ENCODE measurements at places on chromosomes 12 and 14.

DNA sequence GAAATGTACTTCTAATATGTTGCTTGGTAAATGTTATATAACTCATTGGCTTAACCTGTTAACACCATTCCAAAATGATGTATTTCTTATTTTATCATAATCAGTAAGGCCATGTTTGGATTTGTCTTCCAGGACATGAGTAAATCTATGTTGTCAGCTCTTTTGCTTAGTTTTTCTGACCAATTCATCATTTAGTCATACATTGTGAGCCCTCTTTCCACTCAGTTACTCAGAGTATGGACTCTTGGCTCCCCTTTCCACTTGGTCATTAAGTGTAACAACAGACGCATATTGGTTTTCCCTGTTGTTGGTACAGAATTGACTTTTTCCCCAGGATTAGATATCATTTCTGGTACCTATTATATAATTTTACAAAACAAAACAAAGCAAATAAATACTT, 9.0 kb upstream of the CLEC4D start:
- no peak for DNase-seq

- no peak for DNase-seq
Observed at GRCh38 chr12:25591144-25591543, 38.1 kb upstream of the LMNTD1 start.

GRCh38 chr12:5456030-5456429, 24.1 kb downstream of the NTF3 start:
- no peak for DNase-seq

GRCh38 chr12:22333713-22334409, 646 bp downstream of the ST8SIA1 start:
- no peak for DNase-seq

DNA sequence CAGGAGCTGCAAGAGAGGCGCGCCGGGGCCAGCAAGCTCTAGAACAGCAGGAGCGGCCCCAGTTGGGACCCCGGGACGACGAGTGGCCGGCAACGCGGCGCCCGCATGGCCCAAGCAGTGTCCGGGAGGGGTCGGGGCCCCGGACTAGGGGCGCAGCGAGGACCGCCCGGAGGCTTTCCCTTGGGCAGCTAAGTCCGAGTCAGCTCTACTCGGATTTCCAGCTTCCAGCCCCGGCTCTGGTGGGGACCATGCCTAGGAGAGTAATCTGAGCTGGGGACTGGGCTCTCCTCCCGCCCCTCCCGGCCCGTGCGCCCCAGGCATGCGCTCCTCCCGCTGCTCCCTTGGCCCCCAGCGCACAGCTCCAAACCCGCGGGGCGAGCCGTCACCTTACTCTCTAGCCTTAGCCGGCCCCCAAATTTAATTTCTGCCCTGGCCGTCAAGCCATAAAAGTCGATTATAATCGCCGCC, 41.6 kb upstream of the CAPRIN2 start:
- DNase-seq = no peak

- no peak for DNase-seq
Observed at GRCh38 chr12:47797441-47797840, 22.3 kb downstream of the HDAC7 start.

- no peak for DNase-seq
Observed at GRCh38 chr12:28793581-28794151, 355.4 kb upstream of the FAR2 start.

GRCh38 chr14:41350476-41350875, 256.2 kb upstream of the LRFN5 start:
- DNase-seq = no peak

DNA sequence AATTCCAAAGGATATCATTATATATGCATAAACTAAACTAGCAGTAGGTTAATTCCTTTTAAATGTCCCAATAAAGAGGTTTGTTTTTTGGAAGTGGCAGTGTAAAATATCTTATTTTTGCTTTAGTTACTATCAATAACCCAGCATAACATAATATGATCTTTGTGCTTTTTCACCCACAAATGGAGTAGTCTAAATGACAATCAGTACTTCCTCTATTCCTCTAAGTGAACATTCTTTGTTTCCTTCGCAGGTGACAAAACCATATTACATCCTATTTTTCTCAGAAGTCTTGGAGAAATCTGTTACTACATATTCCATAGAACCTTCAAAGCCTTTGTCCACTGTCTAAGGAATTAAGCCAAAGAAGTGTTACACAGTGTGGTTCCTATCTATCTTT, 62.5 kb downstream of the MED13L start:
- no peak for DNase-seq

- no peak for DNase-seq
Observed at GRCh38 chr14:71579331-71579730, 352.9 kb upstream of the RGS6 start.

DNA sequence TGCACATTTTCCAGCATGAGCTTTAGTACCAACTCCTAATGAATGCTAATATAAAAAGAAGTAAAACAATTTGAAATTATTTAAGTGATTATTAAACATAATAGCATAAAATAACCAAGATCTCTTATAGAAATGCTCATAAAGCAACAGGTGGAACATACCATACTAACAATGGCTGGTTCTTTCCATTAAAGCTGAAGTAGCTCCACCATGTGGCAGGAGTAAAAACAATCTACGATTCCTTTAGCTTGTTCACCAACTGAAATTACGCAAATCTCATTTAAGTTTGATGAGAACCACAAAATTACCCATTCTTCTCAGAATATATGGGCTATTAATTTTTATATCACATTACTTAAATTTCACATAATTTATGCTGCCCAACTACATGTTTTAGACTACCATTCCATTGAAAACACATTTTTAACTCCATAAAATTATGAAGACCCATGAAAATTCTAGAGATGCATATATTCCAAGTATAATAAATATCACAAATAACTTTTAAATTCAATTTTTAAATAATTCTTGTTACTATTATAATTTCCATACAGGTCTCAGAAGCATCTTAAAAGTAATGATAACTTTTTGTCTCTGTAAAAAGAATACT, 213.6 kb downstream of the DAD1 start:
- DNase-seq = no peak

GRCh38 chr14:34843011-34843554, 32.1 kb downstream of the BAZ1A start:
- DNase-seq = no peak

DNA sequence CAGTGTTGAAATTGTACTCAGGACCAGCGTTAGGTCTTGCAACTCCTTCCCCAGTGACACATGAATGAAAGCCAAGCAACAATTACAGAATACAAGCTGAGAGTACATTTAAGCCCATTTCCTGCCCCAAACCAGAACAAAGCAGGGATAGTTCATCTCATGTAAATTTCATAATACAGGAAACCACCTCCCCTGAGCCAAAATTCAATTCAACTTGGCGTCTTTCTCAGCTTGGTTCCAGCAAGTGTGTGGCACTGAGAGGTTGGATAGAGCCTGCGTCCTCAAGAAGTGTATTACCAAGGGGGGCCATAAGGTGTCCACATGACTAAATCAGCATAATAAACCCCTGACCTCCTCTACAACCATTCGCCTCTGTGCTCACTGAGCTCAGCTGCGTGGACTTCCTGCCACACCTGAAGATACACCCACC, 278.9 kb upstream of the CRY1 start:
- no peak for DNase-seq

- no peak for DNase-seq
Observed at GRCh38 chr12:109264095-109264942, 44.8 kb downstream of the FOXN4 start.

DNA sequence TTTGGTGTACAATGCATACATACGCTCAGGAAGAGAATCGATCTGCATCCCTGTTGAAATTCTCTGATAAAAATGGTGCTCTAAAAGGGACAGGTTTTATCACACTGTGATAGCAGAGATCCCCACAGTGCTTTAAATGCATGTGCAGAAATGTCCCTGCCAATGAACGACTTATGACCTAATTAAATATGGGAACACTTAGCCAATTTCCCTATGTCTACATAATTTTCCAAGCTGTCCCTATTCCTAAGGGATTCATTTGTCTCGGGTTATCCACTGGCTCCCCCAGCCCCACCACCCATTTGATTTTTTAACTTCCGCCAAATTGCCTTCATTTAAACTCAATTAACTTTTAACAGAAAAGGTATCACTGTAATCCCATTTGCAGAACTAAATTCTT, 284.6 kb downstream of the TMEM132D start:
- DNase-seq = no peak

DNA sequence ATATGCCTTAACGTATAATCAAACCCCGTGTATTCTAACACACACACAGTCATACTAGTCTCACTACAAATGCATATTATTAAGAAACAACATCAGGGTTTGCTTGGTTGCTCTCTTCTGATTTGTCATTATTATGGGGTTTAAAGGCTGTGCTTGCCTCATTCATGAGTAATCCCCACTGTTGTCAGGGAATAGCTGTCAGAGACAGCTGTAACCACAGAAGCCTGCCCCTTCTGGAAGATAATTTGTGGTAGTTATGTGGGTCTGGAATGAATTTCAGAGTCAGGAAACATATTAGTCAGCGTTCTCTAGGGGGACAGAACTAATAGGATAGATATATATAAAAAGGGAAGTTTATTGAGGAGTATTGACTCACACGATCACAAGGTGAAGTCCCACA, 456.9 kb upstream of the TMEM132C start:
- DNase-seq = no peak

- DNase-seq = no peak
Observed at GRCh38 chr12:58804749-58805148, 115.6 kb downstream of the LRIG3 start.

GRCh38 chr12:112694065-112694464, 97.5 kb upstream of the RPH3A start:
- DNase-seq = no peak

GRCh38 chr12:127888943-127889719, 377.8 kb upstream of the TMEM132C start:
- no peak for DNase-seq

GRCh38 chr14:35335388-35336092, 43.4 kb downstream of the PSMA6 start:
- no peak for DNase-seq

DNA sequence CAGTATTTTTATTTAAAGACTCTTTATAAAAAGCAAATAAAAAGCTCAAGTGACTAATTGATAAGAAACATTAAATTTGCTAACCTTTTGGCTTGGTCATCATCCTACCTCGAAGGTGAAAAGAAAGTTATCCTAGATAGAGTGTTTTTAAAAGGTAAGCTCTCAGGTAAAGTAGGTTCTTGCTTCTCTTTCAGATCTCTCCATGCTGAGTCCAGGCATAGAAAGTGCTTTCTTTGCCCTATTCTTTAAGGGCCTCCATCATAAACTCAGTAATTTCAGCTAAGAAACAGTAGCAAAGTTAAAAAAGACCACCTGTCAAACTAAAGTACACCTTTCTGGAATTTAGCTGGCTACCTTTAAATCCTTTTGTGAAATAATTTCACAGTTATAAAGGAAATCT, 20.6 kb upstream of the ANHX start:
- no peak for DNase-seq

GRCh38 chr12:5220835-5221234, 177.2 kb downstream of the KCNA5 start:
- DNase-seq = no peak

DNA sequence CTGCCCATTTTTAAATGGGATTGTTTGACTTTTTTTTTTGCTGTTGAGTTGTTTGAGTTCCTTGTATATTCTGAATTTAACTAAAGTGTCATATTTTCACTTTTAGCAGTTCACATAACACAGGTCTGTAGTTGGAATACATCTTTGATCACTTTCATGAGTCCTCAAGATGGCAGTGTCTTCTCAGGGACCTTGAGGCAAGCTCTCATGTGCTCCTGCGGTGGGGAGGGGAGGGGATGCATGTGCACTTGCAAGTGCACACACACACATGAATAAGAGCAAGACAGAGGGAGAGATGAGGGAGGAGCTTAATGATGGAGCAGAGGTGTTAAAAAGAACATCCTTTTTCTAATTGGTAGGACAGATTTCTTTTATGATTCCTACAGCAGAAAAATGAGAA, 291.4 kb upstream of the OR4E1 start:
- no peak for DNase-seq

DNA sequence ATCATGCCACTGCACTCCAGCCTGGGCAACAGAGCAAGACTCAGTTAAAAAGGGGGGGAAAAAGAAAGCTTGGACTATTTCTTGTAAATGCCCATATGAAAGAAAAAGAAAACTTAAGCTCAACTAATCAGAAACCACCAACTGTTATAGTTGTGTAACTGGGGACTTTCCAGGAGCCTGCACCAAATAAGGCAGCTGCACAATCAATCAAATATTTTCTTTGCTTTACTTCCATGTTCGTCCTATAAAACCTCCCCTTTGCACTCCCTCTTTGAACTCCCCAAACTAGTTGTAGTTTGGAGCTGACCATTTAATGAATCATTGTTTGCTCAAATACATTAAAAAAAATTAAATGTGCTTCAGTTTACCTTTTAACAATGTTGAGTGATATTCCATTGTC, 54.9 kb downstream of the OTOGL start:
- DNase-seq = no peak

- no peak for DNase-seq
Observed at GRCh38 chr12:113815031-113815430, 151.1 kb downstream of the RBM19 start.

DNA sequence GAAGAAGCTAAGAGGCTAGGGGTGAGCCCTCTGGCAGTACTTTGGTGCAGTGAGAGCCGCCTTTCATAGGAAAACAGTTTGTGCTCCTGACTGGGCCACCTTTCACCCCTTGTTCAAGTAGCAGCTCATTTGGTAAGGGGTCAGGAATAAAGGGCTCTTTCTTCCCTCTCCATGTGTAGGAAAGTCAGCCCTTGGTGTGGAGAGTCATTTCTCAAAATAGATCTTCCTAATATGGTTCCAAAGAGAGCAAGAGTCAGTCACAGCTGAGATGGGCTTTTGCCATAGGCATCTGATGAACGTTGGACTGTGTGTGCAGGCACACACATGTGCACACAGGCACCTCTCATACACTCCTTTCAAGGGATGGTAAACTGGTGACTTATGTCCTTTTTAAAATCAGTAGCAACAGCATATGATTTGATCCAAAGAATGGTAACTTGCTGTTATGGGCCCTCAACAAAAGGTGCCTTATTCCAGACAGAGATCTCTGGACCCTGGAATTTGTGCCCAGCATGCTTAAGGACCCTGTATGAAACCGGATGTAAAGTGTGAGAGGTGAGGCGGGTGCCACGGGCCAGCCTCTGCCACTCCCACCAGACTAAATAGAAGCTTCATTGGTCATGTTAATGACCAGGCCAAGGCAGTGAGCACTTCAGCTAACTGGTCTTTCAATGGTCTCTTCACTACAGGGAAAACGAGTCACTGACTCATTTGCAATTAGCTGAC, 16.7 kb upstream of the RIC8B start:
- no peak for DNase-seq

DNA sequence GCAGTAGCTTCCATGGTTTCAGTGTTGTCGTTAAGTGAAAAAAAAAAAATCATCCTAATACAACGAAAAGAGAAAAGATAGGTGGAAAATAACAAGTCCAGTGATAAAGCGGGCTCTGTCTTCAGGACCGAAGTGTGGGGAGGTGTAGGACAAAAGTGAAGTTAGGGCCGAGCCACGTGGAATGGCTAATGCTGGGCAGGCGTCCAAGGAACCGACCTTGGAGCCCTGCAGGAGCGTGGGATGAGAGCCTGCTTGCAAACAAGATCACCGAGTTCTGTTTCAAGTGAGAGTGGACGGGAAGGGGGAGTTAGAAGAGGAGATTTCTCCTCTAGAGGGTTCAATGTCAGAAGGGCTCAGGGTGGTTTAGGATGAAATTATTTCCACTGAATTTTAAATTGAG, 22.2 kb downstream of the A2ML1 start:
- no peak for DNase-seq

Data from NCI-H1417 treated with DMSO at 0.1 percent for 48 hours (cell line).